ENCODE measurements at places on chromosomes 16 and 17. TPM values are rescaled to one million over a fixed set of nuclear protein-coding genes. Genes with fewer than 3 reads are reported as not detected.
A peak's percentile ranks its signal among the peaks of the same experiment; 100 is the strongest.

The KRT23 gene
- 6.1 TPM for total RNA-seq

DNA sequence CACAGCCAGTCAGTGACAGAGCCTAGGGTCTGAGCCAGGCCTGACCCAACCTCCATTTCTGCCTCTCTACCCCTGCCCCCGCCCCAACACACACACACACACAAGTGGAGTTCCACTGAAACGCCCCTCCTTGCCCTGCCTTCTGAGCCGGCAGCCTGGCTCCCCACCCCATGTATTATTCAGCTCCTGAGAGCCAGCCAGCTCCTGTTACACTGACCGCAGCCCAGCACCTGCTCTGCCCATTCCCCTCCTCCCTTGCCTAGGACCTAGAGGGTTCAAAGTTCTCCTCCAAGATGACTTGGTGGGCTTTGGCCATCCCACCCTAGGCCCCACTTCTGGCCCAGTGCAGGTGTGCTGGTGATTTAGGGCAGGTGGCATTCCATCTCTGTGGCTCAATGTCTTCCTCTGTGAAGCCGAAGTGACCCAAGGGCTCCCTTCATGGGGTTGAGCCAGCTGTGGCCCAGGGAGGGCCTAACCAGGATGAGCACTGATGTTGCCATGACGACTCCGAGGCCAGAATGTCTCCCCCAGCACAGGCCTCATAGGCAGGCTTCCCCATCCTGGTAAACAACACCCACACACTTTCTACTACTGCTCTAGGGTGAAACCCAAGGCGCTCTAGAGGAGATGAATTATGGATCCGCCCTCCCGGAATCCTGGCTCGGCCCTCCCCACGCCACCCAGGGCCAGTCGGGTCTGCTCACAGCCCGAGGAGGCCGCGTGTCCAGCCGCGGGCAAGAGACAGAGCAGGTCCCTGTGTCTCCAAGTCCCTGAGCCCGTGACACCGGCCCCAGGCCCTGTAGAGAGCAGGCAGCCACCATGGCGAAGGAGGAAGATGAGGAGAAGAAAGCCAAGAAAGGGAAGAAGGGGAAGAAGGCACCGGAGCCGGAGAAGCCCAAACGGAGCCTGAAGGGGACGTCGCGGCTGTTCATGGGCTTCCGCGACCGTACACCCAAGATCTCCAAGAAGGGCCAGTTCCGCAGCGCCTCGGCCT, 9.7 kb downstream of the MYO15A start:
- ATAC-seq: no peak

The SKAP1 gene
- total RNA-seq: 1.8 TPM

The CCL16 gene
- not detected for total RNA-seq

GRCh38 chr16:19177111-19177739, 9.2 kb downstream of the SYT17 start:
- no peak for ATAC-seq

GRCh38 chr16:78460428-78460827, 361.0 kb downstream of the WWOX start:
- ATAC-seq: no peak

DNA sequence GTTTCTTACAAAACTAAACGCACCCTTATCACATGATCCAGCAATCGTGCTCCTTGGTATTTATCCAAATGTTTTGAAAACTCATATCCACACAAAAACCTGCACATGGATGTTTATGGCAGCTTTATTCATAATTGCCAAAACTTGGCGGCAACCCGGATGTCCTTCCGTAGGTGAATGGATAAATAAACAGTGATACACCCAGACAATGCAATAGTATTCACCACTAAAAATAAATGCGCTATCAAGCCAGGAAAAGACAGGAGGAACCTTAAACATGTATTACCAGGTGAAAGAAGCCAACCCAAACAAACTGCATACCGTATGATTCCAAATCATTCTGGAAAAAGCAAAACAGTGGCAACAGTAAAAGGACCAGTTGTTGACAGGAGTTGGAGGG, 10.0 kb downstream of the SPATA32 start:
- ATAC-seq: no peak

GRCh38 chr17:80034791-80035686, 633 bp downstream of the TBC1D16 start:
- peak; percentile 5 for ATAC-seq

DNA sequence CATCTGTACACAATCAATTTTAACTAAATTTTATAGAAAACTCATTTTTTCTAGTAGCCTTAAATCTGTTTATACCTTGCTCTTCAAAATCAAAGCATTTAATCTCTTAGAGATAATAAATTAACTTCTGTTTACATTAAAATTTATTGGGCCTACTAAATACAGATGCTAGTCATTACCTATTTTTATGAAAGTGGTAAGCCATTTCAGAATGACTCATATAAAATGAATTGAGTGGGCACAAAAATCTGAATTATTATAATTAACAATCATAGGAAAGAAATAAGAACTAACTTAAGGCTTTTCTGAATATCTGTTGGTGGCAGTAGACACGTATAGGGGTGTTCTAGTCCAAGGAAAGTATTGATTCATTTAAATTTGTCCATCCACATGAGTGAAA, 157.9 kb downstream of the KCNJ2 start:
- no peak for ATAC-seq

GRCh38 chr17:15963670-15964110, 18.8 kb downstream of the ADORA2B start:
- no peak for ATAC-seq

- no peak for ATAC-seq
Observed at GRCh38 chr17:79833110-79833450, 6.2 kb downstream of the CBX4 start.

- no peak for ATAC-seq
Observed at GRCh38 chr16:57988929-57989328, 11.5 kb downstream of the ZNF319 start.

The CLEC3A gene
- total RNA-seq: 0.27 TPM

The TNFRSF17 gene
- total RNA-seq: not detected

The TMEM235 gene
- not detected for total RNA-seq

The LITAFD gene
- total RNA-seq: not detected

- ATAC-seq: no peak
Observed at GRCh38 chr17:18229254-18229653, 3.8 kb downstream of the LLGL1 start.

DNA sequence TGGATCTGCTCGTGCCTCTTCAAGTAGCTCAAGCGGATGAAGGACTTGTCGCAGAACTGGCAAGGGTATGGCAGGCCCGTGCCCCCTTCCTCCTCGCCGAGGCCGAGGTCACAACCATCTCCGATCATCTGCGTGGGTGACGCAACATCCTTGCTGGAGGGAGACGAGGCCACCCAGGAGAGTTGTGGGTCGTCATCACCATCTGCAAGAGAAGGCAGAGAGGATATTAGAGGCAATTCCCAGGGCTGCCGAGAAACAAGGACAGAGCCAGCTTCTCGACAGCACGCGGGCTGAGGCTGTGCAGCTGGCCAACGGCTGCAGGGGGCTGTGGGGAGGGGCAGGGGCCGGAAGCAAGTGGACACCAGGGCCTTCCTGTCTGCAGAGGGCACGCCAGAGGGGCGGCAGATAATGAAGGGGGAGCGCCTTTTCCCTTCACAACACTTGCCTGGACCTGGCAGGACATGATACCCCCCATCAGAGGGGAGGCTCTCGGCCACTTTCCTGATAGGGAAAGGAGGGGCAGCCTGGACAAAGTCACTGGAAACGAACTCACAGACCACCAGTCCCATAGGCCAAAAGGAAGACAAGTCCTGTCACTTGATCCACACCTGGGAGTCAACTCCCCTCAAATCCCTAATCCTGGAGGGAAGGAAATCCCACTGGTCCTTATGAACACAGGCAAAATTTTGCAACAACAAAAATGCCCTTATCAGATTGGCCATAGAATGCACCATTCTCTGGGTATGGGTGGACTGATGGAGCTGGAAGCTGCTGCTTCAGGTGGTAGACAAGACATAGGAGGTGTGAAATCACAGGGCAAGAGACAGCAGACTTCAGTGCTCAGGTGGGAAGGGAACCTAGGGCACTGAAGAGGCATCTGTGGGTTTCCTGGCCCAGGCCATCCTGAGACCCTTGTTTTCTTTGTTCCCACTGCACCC, 217.0 kb downstream of the ZNF423 start:
- ATAC-seq: peak; percentile 26

- no peak for ATAC-seq
Observed at GRCh38 chr16:54397190-54397835, 110.7 kb upstream of the IRX3 start.

- no peak for ATAC-seq
Observed at GRCh38 chr16:81623365-81624102, 155.6 kb upstream of the PLCG2 start.

The HCRT gene
- total RNA-seq: not detected

The ZNF385C gene
- total RNA-seq: not detected

GRCh38 chr17:62696256-62696655, 68.8 kb downstream of the MRC2 start:
- no peak for ATAC-seq

The APOBR gene
- total RNA-seq: 3.1 TPM

The ZDHHC7 gene
- total RNA-seq: 68.6 TPM

DNA sequence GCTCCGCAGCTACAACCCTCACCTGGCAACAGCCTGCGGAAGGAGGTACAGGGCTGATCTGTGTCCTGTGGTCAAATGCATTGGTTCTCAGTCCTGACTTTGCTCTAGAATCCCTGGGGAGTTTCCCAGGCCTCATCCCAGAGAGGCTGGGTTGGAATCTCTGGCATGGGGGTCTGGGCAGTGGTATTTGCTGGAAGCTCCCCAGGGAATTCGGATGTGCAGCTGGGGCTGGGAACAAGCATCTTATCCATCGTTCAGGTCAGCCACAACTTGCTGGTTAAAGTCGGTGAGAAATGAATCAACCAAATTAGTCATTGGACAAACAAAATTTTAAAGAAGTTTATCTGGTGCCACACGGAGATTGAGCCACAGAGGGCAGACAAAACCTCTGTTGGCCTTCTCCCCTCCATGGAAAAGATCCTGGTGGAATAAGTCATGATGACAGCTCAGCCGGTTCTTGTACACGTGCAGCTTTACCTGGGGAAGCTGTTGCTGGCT, 231.2 kb downstream of the FOXL1 start:
- ATAC-seq: no peak

The SMIM22 gene
- not detected for total RNA-seq

The NHLRC4 gene
- 1.1 TPM for total RNA-seq

The CBX1 gene
- total RNA-seq: 55.4 TPM

GRCh38 chr16:78987666-78988065, 612.9 kb downstream of the MAF start:
- no peak for ATAC-seq

DNA sequence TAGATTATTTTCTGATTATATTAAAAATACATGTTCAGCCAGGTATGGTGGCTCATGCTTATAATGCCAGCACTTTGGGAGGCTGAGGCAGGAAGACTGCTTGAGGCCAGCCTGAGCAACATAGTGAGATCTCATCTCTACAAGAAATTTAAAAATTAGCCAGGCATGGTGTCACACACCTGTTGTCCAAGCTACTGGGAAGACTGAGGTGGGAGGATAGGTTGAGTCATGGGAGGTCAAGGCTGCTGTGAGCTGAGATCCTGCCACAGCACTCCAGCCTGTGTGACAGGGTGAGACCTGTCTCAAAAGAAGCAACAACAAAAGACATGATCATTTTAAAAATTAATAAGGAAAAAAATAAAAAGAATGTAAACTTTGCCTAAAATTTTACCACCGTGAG, 40.7 kb downstream of the PRAC1 start:
- no peak for ATAC-seq

GRCh38 chr16:50224286-50224685, 42.1 kb upstream of the ADCY7 start:
- ATAC-seq: no peak

DNA sequence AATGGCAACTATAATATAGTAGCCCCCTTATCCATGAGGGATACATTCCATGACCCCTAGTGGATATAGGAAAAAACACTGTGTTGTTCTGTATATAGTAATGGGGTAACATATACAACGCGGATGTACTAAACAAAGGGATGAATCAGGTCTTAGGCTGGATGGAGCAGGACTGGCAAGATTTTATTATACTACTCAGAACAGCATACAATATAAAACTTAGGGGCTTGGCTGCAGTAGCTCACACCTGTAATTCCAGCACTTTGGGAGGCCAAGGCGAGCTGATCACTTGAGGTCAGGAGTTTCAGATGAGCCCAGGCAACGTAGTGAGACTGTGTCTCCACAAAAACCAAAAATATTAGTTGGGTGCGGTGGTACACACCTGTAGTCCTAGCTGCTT, 26.8 kb downstream of the VMP1 start:
- no peak for ATAC-seq

The CES4A gene
- 3.9 TPM for total RNA-seq

The MYO15A gene
- 0.73 TPM for total RNA-seq

The HBQ1 gene
- total RNA-seq: not detected

The ODAD4 gene
- 2.2 TPM for total RNA-seq

DNA sequence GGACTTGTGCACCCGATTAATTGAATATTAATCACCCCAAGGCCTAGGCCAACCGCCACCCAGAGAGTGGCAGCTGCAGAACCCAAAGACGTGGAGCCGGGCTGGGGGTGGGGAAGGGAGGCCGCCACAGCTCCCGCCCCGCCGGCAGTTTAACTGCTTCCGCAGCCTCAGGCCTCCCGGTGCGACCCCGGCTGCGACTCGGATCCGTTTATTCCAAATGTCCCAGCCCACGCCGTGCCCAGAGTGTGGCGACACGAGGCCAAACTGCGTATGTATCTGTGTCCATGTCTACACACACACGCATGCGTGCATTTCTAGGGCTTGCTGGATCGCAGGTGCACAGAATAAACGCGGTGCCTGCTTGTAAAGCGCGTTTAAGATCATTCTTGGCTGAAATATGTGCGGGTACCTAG, 802 bp upstream of the TOB1 start:
- peak; percentile 15 for ATAC-seq

DNA sequence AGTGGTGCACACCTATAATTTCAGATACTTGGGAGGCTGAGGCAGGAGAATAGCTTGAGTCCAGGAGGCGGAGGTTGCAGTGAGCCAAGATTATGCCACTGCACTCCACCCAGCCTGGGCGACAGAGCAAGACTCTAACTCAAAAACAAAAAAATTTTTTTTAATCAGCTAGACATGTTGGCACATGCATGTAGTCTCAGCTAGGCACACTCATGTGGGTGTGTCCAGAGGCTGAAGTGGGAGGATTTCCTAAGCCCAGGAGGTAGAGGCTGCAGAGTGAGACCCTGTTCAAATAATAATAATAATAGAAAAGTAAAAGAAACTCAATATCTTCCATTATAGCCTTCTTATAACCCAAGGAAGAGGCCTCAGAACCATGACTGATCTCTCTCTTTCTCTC, 11.5 kb upstream of the ARHGAP17 start:
- ATAC-seq: no peak

The C1QL1 gene
- 4.1 TPM for total RNA-seq

The MFAP4 gene
- 89.3 TPM for total RNA-seq

The CFAP97D1 gene
- not detected for total RNA-seq

DNA sequence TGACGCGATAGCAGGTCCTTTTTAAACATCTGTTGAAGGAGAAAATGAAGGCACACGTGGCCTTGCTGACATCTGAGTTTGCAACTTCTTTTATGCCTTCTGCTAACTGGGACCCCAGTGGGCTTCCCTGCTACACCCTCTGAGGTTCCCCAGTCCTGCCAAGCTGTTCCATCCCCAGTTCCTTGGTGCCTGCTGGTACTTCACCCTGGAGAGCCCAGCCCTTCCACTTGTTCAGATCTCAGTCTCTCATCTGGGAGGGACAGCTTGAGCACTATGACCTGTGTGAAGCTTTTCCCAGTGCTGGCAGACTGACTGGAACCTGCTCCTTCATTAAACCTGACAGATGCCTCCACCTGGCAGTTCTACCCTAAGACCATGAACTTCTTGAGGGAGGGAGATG, 95.5 kb downstream of the WWOX start:
- no peak for ATAC-seq
